ENCODE measurements at places on chromosomes 1 and 21. TPM values are rescaled to one million over a fixed set of nuclear protein-coding genes. Genes with fewer than 3 reads are reported as not detected.

RAP1GAP gene
- total RNA-seq, result 1.0 TPM

OR2L8 gene
- total RNA-seq, result not detected

MCOLN3 gene
- 3.8 TPM for total RNA-seq

AJAP1 gene
- total RNA-seq, result 13.0 TPM

MRPL37 gene
- 116 TPM for total RNA-seq

KPRP gene
- total RNA-seq, result 0.78 TPM

IGSF3 gene
- 31.3 TPM for total RNA-seq
